ENCODE measurements at places on chromosomes 7 and 10.

DNA sequence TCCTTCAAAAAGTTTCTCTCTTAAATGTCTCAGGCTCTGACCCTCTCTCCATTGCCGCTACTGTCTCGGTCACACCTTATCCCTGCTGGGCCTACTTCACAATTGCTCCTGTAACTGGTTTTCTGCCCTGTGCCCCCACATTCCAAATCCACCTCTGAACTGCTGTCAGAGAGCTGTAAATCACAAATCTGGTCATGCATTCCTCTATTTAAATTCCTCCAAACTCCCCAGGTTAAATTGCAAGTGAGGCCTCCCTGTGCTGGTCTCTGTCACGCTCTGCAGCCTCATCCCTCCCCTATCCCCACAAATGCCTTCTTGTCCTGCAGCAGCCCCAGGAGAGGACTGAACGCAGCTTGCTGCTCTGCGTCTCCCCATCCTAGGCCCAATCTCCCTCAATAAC is 40.4 kb upstream of the CDCA7L start:
- H3K27me3 ChIP-seq, result no peaks in the 10 kb centered on the region
- no peak overlapping the region for H3K4me3 ChIP-seq
- no peak for DNase-seq
- H3K36me3 ChIP-seq, result no peaks in the 10 kb centered on the region
- no peak overlapping the region for H3K27ac ChIP-seq

- H3K4me1 ChIP-seq, result no peaks in the 10 kb centered on the region
- no peaks in the 10 kb centered on the region for H3K36me3 ChIP-seq
- H3K27me3 ChIP-seq, result no peaks in the 10 kb centered on the region
- H3K4me3 ChIP-seq, result no peak overlapping the region
- peak; percentile 84 for DNase-seq
Observed at GRCh38 chr10:102009801-102010425, 46.1 kb downstream of the ARMH3 start.

- no peaks in the 10 kb centered on the region for H3K36me3 ChIP-seq
- no peak overlapping the region for H3K4me3 ChIP-seq
- DNase-seq, result no peak
- no peaks in the 10 kb centered on the region for H3K27me3 ChIP-seq
Observed at GRCh38 chr7:22597844-22598243, 97.9 kb upstream of the STEAP1B start.

- H3K4me3 ChIP-seq, result no peak overlapping the region
- H3K4me1 ChIP-seq, result no peaks in the 10 kb centered on the region
Observed at GRCh38 chr7:141221007-141221612, 147.2 kb downstream of the TMEM178B start.

- no peaks in the 10 kb centered on the region for H3K36me3 ChIP-seq
- no peaks in the 10 kb centered on the region for H3K27me3 ChIP-seq
- H3K4me1 ChIP-seq, result peaks cover 16% of the 10 kb centered on the region
- H3K27ac ChIP-seq, result no peak overlapping the region
Observed at GRCh38 chr7:25894002-25894901, 257.7 kb upstream of the NFE2L3 start.

DNA sequence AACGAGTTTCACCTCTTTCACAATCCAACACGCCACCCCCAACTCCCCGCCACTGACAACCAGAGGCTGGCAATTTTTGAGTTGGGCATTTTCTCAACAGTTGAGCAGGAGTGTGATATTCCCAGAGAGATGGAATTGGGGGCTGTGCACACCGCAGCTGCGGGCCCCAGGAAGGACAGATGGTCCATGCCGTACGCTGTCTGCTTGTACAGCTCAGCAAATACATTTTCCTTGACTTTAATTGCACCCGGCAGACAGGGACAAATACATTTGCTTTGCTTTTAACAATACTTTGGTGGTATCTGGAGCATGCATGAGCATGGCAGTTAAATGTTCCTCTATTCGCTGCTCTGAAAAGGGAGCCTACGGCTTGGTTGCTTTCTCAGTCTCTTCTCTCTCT is 354.2 kb upstream of the DPP6 start:
- no peaks in the 10 kb centered on the region for H3K4me1 ChIP-seq
- H3K36me3 ChIP-seq, result no peaks in the 10 kb centered on the region
- H3K27me3 ChIP-seq, result no peaks in the 10 kb centered on the region
- H3K4me3 ChIP-seq, result no peak overlapping the region

DNA sequence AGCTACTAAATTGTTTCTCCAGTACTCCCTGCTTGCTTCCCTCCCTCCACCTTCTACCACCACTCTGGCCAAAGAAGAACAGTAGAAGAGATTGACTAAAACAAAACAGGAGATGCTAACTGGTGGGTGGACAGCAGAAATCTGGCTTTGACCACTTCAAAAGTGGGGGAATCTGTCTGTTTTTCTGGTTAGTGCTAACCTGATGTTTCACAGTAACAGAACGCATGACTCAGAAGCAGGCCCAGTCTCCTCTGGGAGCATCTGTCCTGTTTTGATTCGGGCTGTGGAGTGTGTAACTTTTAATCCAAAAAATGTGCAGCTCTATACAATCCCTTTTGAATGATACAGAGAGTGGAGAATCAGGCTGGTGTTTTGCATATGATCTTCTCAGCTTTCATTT is 32.7 kb upstream of the ZNF438 start:
- H3K4me1 ChIP-seq, result peaks cover 23% of the 10 kb centered on the region
- H3K27me3 ChIP-seq, result no peaks in the 10 kb centered on the region
- peak overlapping the region; percentile 65 for H3K27ac ChIP-seq

GRCh38 chr7:158296798-158297104 is 290.9 kb downstream of the PTPRN2 start:
- no peaks in the 10 kb centered on the region for H3K4me1 ChIP-seq
- H3K36me3 ChIP-seq, result no peaks in the 10 kb centered on the region
- H3K4me3 ChIP-seq, result no peak overlapping the region
- DNase-seq, result no peak
- no peak overlapping the region for H3K27ac ChIP-seq

DNA sequence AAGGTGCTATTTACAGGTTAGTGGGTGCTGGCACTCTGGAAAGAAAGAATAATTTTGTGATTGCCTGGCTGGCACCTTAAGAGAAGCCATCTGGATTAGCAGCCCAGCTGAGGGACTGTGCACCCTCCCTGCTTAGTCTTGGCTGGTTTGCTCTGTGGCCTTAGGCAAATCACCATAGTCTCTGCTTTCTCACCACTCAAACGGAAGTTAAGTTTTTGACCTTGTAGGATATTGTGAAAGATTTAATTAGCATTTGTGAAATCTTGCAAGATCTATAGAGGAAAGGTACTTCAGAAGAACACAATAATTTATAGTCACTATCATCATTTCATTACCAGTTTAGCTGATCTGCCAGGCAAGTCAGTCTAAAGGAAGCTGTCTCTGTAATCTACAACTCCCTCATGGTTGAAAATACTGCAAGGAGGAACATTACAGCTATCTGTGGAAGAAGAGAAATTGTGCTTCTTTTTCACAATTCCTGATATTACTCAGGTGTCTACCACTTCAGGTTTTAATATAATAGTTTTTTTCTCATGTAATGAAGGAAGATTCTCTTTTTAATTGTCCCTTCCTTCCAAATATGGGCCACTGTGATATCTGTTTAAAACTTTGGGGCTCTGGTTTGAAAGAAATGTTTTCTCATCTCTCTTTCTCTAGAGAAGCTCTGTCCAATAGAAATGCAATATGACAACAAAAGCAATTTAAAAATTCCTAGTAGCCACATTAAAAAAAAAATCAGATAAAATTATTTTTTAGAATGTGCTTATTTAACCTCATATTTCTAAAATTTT is 219.6 kb downstream of the PTEN start:
- no peak for DNase-seq
- H3K4me3 ChIP-seq, result no peak overlapping the region
- no peaks in the 10 kb centered on the region for H3K36me3 ChIP-seq

DNA sequence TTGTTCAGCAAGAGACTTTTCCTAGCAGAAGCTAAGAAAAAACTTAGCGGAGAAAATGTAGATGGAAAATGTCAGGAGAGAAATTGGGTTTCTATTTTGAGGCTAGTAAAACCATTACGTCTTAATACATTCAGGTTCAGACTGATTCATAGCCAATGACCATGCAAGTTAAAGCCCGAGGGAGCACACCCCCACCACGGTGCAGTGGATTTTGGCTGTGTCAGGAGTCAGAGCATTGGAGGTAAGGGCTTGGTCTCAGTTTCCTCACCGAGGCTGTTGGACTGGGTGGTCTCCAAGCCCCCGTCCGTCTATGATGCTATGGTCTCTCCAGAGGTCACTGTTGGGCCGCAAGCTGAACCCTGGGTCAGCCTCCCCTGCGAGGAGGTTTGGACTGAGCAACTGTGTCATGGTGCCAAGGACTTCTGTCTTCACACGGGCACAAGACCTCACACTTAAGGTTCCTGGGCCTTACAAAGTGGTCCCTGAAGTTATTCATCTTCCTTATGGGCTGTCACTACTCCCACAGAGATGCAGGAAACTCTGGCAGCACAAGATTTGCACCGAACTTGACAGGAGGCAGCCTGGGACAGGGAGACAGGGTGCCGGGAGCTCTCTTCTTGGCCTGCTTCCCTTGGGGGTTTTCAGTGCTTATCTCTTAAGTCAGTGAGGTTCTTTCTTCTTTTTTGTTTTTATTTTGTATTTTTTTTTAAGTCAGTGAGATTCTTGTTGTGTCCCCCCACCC is 186.8 kb downstream of the PHTF2 start:
- no peak for DNase-seq
- H3K27me3 ChIP-seq, result no peaks in the 10 kb centered on the region
- H3K36me3 ChIP-seq, result no peaks in the 10 kb centered on the region
- no peaks in the 10 kb centered on the region for H3K4me1 ChIP-seq
- no peak overlapping the region for H3K27ac ChIP-seq

- peaks cover 90% of the 10 kb centered on the region for H3K4me1 ChIP-seq
- H3K4me3 ChIP-seq, result no peak overlapping the region
- peak overlapping the region; percentile 42 for H3K27ac ChIP-seq
- H3K36me3 ChIP-seq, result no peaks in the 10 kb centered on the region
- no peaks in the 10 kb centered on the region for H3K27me3 ChIP-seq
Observed at GRCh38 chr10:80168162-80168511, 35.6 kb downstream of the PLAC9 start.

GRCh38 chr7:84175461-84175860 is 19.1 kb downstream of the SEMA3A start:
- no peak overlapping the region for H3K4me3 ChIP-seq
- H3K27me3 ChIP-seq, result no peaks in the 10 kb centered on the region
- no peak for DNase-seq
- H3K36me3 ChIP-seq, result no peaks in the 10 kb centered on the region
- H3K4me1 ChIP-seq, result no peaks in the 10 kb centered on the region

GRCh38 chr10:125060826-125061556 is 99.4 kb downstream of the CTBP2 start:
- no peak for DNase-seq
- peak overlapping the region; percentile 5 for H3K4me3 ChIP-seq
- peak overlapping the region; percentile 97 for H3K27ac ChIP-seq

DNA sequence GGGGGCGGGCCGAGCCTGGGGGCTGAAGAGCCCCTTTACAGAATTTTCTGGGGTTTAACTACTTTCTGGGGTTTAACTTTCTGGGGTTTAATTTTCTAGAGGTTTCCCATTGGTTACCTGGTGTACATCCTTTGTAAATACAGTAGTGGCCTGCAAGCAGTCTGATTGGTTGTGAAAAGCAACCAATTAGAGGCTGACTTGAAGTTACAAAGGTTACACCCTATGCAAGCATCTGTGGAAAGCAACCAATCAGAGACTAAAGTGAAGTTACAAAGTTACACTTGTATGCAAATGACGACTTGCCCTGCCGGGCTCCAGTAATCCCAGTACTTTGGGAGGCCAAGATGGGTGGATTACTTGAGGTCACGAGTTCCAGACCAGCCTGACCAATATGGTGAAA is 27.4 kb downstream of the GTF2I start:
- H3K4me1 ChIP-seq, result no peaks in the 10 kb centered on the region
- no peak overlapping the region for H3K4me3 ChIP-seq
- no peak overlapping the region for H3K27ac ChIP-seq
- peaks cover 7% of the 10 kb centered on the region for H3K36me3 ChIP-seq
- DNase-seq, result no peak

DNA sequence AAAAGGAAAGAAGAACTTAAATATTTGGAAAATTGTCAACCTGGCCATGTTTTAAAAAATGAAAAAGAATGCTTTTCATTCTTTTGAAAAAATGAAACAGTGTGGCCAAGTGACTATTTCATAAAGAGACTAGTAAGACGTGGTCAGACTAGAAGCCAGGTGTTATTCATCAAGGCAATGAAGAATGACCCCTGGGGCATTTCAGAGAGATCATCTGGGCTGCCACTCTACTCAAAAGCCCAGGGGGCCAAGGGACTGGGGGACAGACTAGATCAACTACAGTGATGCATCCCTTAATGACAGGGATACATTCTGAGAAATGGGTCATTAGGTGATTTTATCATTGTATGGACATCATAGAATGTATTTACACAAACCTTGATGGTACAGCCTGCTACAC is 199.4 kb downstream of the STK31 start:
- no peaks in the 10 kb centered on the region for H3K27me3 ChIP-seq
- H3K27ac ChIP-seq, result no peak overlapping the region
- H3K4me1 ChIP-seq, result no peaks in the 10 kb centered on the region
- DNase-seq, result no peak
- H3K36me3 ChIP-seq, result no peaks in the 10 kb centered on the region
- no peak overlapping the region for H3K4me3 ChIP-seq

DNA sequence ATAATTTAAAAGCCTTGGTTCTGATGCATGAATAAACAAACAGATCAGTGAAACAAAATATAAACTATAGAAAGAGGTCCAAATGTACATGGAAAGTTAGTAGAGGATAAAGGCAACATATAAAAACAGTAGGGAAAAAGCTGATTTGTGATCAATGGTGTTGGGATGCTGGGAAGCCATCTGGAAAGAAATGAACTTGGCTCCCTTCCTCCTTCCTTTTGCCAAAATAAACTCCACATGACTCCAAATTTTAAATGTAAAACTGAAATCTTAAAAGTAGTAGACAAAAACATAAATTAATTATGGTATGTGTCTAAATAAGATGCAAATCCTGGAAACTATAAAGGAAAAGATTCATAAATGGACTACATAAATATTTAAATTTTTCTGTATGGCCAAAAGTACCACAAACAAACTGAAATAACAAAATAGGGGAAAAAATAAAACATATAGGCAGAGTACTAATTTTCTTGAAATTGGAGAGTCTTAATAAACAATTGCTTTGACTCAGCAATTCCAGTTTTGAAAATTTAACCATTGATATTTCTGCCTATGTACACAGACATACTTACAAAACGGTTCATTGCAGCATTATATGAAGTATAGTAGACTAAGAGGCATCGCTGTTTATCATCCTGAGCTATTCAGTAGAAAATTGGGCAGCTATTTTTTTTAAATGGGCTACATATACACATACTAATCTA is 77.0 kb upstream of the TRIM24 start:
- no peak overlapping the region for H3K4me3 ChIP-seq
- H3K36me3 ChIP-seq, result no peaks in the 10 kb centered on the region
- DNase-seq, result no peak
- no peaks in the 10 kb centered on the region for H3K27me3 ChIP-seq
- H3K27ac ChIP-seq, result no peak overlapping the region
- H3K4me1 ChIP-seq, result no peaks in the 10 kb centered on the region

DNA sequence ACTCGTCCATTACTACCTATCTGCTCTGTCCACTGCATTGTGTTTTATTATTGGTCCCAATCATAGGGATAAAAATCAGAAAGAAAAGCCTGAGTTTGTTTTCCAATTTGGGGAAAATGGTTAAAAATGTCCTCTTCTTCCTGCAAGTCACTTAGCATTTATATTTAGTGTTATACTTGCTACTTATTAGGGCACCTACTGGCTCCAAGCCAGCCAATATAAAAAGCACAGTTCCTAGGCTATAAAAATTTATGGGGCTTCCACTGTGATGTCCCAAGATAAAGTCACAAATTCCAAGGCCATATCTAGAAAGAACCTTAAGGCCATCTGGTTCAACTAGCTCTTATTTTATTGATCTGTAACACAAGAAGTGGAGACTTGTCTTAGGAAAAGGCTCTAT is 3.2 kb downstream of the SLC35B4 start:
- no peaks in the 10 kb centered on the region for H3K36me3 ChIP-seq
- peaks cover 10% of the 10 kb centered on the region for H3K4me1 ChIP-seq
- no peaks in the 10 kb centered on the region for H3K27me3 ChIP-seq
- H3K27ac ChIP-seq, result no peak overlapping the region
- no peak overlapping the region for H3K4me3 ChIP-seq
